ENCODE measurements at places on chromosomes 2 and 18.

GRCh38 chr18:58911241-58911640 lies 46.6 kb downstream of the ZNF532 start:
- DNase-seq: no peak

DNA sequence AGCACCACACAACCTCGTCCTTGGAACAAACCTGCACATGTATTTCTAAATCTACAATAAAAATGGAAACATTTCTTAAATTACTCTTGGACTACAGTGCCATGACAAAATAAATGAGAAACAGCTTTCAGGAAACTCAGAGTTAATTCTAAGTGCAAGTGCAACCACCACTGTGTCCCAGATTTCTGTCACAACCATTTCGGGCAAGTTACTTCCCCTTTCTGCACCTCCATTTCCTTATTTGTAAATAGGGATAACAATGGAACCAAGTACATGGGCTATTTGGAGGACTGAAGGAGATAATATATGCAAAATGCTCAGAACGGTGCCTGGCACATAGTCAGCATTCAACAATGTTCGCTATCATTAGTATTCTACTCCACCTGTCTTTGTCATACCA lies 93.2 kb downstream of the CACNB4 start:
- no peak for DNase-seq

GRCh38 chr2:8889978-8890377 lies 52.6 kb upstream of the KIDINS220 start:
- no peak for DNase-seq

- DNase-seq: no peak
Measured at GRCh38 chr2:218882866-218883366, 2.3 kb downstream of the WNT10A start.

DNA sequence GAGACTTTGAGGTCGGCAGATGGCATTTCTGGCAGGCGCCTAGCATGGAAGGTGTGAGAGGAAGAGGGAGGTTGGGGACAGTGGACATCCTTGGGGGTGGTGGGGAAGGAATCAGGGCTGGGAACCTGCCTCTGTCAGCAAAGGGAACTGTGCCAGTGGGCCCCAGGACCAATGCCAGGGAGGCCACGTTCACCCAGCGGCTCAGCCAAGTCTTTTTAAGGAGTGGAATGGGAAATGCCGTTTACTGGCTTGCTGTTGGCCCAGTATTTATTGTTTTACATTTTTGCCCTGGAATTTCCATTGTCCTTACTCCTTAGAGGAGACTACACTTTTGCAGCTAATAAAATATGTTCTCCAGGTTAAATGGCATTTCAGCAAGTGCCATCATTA lies 135.2 kb downstream of the MCFD2 start:
- DNase-seq: no peak

GRCh38 chr2:157786663-157787363 lies 89.3 kb downstream of the ACVR1 start:
- DNase-seq: no peak

DNA sequence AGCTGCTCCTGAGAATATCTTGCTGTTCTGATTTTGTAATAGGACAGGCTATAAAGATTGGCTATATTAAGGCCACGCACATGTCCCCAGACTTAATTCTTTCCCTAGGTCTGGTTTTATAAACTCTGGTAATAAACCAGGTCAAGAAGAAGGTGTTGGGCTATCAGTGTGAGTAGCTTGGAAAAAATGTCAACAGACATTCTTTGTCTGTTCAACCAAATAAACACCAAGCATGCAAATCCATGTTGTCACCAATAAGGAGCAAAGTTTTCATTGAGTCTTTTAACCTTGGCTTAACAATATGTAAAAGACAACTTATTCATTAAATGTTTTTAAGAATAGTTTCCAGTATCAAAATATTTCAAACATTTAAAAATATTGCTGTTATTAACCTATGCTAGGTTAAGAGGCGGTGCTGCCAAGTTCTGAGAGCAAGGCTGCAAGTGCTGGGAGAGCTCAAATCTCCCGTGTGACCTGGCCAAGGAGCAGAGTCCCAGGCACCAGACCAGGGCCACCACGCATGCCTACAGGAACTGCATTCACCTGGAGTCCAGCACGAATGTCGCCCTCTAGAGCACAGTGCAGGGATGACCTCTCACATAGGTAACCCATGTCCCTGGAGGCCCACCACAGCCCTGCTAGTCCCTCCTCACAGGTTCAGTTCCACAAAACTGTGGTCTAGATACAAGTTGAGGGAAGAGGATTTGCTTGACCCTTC lies 120.5 kb upstream of the POU3F3 start:
- peak; percentile 56 for DNase-seq

DNA sequence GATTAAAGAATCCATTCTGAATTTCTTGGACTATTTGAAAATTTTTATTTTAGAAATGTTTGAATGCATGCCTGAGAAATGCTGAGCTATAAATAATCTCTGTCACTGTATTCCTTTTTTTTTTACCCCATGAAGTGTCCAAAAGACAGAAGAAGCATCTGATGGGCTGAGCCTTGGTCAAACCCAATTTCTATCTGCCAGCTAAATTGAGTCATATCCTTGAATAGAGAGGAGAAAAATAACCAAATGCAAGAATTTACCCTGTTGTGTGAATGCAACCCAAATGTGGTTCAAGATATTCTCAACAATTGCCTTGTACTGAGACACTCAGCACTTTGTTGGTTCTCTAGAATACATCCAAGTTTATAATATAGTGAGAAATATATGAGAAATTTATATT lies 223.5 kb downstream of the UBE2E3 start:
- DNase-seq: no peak

- DNase-seq: no peak
Measured at GRCh38 chr2:241109210-241110088, 7.4 kb upstream of the MTERF4 start.

- DNase-seq: no peak
Measured at GRCh38 chr2:184637781-184638180, 39.5 kb downstream of the ZNF804A start.

DNA sequence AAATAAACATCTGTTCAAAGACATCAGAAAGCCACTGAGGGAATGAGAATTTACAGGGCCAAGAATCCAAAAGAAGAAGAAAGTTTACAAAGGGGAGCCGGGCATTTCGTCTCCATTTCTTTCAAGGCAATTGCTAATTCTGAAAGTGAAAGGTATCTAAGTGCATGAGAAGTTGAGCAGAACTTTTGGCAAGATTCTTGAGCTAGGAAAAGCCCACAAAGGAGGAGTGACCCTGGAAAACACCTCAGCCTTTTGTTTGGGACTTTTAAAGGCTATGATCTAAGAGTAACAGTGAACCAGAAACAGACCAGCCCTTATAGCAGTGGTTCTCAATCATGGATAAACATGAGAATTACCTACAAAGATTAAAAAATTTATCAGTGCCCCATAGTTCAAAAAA lies 87.4 kb downstream of the MDH1 start:
- no peak for DNase-seq

DNA sequence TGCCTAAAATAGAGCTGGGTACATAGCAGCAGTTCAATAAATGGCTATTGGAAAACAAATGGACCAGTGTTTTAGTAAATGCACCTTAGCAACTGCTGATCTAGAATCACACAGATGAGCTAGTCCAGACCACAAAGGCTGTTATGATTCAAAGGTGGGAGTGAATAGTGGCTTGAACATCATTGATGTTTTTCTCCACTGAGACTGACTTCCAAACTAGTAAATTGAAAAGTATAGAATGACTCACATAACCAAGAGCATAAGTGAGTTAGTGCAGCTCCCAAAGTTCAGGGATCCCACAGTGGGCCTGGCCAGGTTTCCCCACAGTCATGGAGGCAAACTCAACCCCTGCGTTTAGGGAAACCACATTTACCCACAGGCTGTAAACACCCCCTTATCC lies 106.7 kb upstream of the YPEL5 start:
- no peak for DNase-seq

DNA sequence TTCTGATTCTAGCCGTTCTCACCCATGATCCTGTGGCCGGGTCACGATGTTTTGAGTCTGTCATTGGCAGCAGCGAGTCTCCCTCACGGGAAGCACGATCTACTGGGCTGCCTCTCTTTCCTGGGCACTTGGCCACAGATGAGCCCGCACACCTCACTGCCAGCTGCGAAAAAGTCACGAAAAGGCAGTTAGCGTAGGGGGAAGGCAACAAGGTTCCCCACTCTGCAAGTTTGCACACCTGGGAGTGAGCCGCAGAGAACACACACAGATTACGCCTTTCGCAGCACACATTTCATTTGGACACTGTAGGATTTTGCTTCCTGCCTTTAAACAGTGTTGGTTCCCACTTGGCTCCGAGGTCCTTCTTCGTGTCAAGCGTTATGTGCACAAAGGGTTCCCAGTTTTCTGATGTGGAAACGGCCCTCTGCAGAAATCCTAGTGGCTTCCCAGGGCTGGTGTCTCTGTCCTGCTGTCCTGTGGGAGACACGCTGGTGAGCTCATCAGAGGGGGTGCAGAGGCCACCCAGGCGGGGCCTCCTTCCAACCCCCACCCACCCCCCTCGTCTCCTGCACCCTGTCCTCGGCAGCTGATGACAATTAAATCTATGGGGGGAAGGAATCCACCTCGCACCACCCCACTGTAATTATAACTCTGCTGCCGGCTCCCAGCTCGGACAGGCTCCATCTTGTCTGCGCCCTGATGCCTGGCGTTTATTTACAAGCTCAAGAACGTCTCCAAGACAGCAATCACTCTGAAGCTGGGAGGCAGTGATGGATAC lies 157.3 kb upstream of the SALL3 start:
- DNase-seq: no peak

DNA sequence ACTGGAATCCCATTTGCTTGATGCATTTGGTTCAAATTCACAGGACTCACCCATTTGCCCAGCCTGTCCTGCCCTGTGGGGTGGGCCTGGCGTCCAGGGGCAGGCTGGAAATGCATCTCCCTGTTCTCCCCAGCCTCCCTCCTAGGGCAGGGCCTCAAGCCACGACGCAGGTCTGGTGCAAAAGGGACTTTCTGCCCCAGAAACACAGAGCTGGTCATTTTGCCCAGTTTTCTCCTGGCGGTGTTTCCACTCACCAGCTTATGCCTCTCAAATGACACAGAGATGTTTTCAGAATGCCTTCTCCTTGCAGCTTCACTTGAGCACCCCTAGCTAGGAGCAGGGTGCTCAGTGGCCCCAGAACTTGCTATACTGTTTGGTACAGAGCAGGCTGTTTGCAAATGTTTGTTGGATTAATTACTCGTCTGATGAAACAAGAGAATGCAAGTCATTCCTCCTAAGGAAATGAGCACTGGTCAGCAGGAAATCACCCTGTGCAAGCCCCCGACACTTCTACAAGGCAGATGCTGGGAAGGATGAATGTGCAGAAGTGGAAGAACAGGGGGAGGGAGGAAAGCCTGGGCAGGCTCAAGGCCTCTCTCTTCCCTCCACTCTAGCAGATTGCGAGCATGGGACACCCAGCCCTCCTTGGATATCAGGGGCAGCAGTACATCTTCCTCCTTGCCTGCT lies 164.3 kb upstream of the APCDD1 start:
- no peak for DNase-seq

GRCh38 chr2:163621445-163622004 lies 114.3 kb downstream of the FIGN start:
- no peak for DNase-seq

GRCh38 chr2:239103125-239104098 lies 255.5 kb downstream of the TWIST2 start:
- DNase-seq: no peak

DNA sequence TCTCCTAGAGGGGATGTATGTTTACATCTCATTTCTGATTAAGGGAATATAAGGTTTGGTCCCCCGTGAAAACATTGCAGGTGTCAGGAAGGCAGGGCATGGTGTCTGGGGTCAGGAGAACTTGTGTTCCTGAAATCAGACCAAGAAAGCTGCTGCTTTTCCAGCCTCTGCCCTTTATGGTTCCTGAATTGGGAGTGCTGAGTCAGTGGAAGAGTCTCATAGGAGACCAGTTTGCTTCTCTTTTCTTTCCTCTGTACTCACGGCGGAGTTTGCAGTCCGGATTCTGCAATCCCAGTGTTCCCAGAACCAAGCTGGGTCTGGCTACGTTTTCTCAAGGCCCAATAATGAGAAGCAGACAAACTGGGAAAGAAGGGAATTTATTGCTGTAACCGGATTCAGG lies 5.1 kb upstream of the MARCO start:
- DNase-seq: no peak

GRCh38 chr2:8049851-8050571 lies 631.8 kb upstream of the ID2 start:
- no peak for DNase-seq

DNA sequence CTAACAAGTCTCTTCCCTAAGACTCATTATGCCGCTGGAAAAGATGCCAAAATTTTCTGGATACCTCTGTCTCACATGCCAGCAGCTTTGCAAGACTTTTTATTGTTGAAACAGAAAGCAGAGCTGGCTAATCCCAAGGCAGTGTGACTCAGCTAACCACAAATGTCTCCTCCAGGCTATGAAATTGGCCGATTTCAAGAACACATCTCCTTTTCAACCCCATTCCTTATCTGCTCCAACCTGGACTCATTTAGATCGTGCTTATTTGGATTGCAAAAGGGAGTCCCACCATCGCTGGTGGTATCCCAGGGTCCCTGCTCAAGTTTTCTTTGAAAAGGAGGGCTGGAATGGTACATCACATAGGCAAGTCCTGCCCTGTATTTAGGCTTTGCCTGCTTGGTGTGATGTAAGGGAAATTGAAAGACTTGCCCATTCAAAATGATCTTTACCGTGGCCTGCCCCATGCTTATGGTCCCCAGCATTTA lies 26.3 kb downstream of the DHRS9 start:
- no peak for DNase-seq

- DNase-seq: peak; percentile 19
Measured at GRCh38 chr18:34283506-34283905, 58.8 kb upstream of the NOL4 start.

DNA sequence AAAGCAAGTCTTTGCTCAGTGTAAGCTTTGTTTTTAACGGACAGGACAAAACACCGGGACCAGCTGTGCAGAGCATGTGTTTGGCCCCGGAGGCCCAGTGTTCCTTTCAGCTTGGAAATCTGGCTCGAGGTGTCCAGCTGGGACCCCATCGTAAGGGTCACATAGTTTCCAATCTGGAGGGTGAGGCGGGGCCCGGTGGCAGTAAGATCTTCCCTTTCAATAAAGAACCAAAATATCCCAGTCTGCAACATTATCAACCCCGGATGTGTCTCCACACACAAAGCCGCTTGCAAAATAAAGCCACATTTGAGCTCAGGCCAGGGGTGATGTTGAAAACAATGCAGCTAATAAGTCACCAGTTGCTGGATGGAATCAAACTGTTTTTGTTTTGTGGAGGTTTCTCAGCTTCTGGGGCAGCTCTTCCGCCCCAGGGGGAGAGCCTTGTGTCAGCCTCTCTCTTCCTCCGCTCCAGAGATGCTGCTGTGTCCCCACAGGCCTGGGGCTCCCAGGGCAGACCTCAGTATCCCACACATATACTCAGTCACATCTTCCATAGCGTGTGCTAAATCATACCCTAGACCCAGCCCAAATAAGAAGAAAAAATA lies 138.6 kb upstream of the GLI2 start:
- DNase-seq: no peak

Measured in iPS-NIHi11 (cell line).